Stimulated activated CD8-positive, alpha-beta memory T cell treated with anti-CD3 and anti-CD28 coated beads, Interleukin-4, amount 100 ng/mL, for 4 hours (primary cell): ENCODE measurements at places on chromosomes 2 and 18.

DNA sequence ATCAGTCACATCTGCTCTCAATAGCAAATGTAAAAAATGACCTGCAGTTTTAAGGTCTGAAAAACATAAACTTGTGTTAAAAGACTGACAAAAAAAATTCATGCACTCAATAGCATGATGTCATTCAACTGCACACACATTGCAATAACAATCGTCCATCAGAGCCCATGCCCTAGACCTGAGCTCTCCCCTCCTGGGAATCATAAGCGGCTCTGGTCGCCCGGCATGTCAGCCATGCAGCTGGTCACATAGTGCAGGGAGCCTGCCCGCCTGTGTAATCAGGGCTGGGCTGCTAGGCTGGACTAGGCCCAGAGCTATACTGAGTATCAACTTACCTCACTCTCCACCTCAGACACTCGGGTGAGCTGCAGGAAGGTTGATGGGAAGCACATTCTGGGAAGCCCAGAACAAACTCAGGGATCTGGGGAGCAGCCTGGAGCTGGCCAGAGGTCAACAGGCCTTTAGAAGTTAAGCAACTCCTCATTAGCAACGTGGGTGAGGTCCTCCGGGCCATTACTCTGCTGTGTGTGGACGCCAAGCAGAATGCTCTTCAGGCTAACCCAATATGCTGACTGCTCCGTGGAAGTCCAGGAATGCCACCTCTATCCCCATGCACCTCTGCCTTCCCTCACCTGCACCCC, 165.5 kb downstream of the TTC32 start:
- no peak for DNase-seq

GRCh38 chr2:209872675-209873074, 101.0 kb downstream of the UNC80 start:
- no peak for DNase-seq

GRCh38 chr18:24176727-24177416, 38.0 kb downstream of the CABYR start:
- DNase-seq: no peak

- no peak for DNase-seq
Observed at GRCh38 chr18:5895299-5895875, at the start of gene TMEM200C. Gene TMEM200C, minus strand, starts transcription at chr18:5895522. Its CDS starts 3,459 bp downstream, at chr18:5892063.

- DNase-seq: no peak
Observed at GRCh38 chr2:173828189-173829142, 136.7 kb downstream of the SP3 start.

GRCh38 chr2:72028351-72028995, 119.2 kb downstream of the CYP26B1 start:
- no peak for DNase-seq

GRCh38 chr2:146602383-146602782, 1242.4 kb upstream of the ACVR2A start:
- no peak for DNase-seq

- no peak for DNase-seq
Observed at GRCh38 chr2:126864861-126865260, 33.8 kb upstream of the TEX51 start.

DNA sequence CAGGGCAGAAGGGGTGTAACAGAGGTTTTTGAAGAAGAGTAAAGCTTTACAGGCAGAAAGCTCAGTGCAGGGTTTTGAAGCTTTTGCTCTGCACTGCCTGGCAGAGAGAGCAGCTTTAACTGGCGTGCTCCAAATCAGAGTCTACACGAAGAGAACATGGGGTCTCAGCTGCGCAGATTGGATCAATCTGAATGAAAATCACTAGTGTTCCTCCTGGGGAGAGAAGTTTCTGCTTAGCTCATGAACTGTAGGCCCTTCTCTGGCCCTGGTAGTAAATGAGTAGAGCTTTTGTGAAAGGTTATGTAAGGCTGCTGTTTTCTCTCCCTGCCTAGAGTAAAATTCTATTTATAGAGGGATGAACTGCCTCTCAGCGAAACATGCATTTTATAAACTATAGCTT, 13.6 kb downstream of the DCC start:
- no peak for DNase-seq

GRCh38 chr2:168208652-168209051, 38.7 kb downstream of the STK39 start:
- no peak for DNase-seq

GRCh38 chr2:71609441-71609840, 156.1 kb downstream of the DYSF start:
- no peak for DNase-seq

DNA sequence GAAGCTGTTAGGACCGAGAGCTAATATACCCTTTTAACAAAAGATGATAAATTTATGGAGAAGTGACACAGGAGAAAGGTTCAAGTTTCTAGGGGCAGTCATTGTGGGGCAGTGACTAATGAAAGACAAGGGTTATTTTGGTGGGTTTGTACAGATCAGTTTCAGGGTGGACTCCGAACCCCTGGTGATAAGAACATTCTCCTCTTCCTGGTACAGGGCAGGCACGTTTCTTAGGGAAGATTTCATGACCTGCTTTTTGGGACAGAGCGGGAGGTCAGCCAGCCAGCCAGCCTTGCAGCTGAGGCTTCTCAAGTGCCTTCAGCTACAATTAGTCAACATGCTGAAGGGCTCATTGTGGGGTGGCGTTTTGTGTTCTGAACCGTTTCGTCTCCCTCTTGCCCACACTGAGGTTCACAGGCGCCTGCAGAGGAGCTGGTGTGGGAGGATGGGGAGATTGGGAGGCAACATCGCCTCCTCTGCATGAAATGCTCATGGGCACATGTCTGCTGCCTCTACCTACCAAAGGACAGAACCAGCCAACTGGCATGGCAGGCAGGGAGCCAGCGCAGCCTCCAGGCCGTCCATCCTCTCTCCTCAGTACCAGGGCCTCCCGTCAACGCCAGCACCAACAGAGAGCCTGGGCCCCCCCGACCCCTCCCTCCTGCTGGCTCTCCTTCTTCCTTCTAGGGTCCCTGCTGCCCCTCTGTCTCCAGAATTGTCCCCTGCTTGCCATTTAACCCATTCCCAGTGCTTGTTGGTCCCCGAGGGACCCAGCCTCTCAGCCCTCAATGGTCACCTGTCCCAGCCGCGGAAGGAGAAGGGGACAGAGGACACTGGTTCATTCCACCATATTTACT, 9.6 kb downstream of the CHMP1B start:
- DNase-seq: no peak

DNA sequence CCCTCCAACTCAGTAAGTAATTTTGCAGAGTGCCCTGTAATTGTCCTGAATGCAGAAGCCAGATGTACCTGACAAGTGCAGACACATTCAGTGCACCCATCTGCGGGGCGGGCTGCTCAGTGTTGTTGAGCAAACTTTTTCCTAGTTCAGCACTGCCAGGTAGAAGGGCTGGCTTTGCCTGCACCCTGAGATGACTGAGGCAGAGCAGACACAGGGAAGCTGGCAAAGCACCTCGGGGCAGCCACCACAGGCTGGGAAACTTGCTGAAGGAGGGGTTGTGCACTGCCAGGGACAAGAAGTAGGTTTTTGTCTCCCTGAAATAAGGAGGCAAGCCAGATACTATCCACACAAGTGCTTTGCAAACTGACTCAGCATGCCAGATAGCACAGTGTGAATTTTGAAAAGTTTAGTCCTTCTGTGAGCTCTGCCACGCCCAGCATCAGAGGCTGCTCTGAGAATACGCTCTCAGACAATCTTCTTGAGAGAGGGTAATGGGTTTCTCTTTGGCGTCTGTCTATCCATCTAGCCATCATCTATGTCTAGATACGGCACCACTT, 62.3 kb downstream of the SOWAHC start:
- DNase-seq: no peak
